ENCODE measurements at places on chromosomes 7 and 10.

DNA sequence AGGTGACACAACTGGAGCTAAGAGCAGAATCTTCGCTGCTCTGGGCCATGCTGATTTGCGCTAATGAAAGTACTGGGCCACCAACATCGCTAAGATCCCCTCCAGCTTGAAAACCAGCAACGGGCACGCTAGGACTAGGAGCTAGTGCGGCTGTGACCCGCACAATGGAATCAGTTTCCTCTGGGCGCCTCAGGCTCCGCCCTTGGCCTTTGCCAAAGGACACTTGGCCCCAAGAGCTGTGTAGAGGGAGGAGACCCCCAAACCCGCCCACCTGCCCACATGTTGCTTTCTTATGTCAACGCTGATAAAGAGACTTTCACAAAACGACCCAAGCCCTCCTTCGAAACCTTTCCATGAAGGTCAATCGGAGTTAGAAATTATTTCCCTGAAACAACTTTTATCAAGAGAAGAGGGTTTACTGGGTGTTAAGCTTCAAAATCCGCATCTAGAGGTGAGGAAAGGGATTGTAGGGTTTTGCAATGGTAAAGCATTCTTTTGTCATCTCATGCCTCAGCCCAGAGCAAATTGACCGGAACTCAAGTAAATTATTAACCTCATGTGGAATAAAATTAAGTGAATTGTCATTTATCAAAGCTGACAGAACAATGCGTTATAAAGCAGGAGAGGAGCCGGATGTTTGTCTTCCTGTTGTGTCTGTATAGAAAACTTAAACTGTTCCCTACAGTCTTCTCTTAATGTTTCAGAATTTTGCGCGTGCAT lies 9.4 kb downstream of the ABCB5 start:
- no peaks in the 10 kb centered on the region for H3K4me1 ChIP-seq
- no peaks in the 10 kb centered on the region for H3K27me3 ChIP-seq
- no peak for DNase-seq
- H3K4me3 ChIP-seq, result no peak overlapping the region
- H3K36me3 ChIP-seq, result no peaks in the 10 kb centered on the region

GRCh38 chr10:6074489-6075301 lies 12.5 kb upstream of the IL2RA start:
- H3K27ac ChIP-seq, result no peak overlapping the region
- no peak for DNase-seq
- no peak overlapping the region for H3K4me3 ChIP-seq
- H3K27me3 ChIP-seq, result no peaks in the 10 kb centered on the region
- H3K4me1 ChIP-seq, result no peaks in the 10 kb centered on the region

DNA sequence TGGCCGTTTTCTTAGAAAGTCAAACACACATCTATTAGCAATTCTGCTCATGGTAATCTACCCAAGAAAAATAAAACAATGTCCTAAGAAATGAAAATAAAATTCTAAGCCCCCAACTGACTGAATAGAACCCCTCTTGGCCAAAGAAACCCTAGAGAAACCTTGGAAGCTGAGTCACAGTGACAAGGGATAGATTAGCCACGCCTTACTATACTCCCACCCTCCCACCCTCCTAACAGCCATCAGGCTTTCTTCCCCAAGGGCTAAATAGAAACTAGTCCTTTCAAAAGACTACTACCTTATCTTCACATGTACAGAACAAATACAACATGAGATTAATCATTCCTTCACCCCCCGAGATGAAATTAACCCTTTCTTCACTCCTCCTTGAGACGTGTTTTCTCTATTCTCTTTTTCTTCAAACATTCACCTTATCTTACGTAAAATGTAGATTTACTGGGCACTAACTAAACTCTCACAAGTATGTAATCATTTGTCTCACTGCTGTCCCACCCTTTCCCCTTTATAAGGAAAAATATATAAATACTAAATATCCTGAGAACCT lies 57.5 kb downstream of the HTR7 start:
- H3K36me3 ChIP-seq, result no peaks in the 10 kb centered on the region
- DNase-seq, result no peak
- no peak overlapping the region for H3K27ac ChIP-seq
- H3K4me1 ChIP-seq, result no peaks in the 10 kb centered on the region
- H3K27me3 ChIP-seq, result no peaks in the 10 kb centered on the region

- H3K27ac ChIP-seq, result no peak overlapping the region
- no peaks in the 10 kb centered on the region for H3K4me1 ChIP-seq
- H3K36me3 ChIP-seq, result no peaks in the 10 kb centered on the region
Measured at GRCh38 chr7:132164558-132165125, 411.6 kb downstream of the PLXNA4 start.

DNA sequence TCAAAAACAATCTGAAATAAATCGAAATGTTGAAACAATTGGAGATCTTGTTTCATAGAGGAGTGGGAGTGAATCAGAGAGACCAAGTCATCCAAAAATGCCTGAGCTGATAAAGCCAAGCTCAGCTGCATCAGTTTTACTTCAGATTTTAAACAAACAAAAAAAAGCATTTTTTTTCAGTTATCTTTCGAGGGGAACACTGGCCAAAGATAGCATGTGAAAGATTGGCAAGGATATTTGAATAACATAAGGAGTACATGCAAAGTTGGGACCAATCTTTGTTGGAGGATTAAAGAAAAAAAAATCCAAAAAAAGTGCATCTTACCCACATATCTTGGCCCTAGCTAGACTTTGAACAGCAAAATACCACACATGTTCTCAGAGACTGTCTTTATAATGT lies 47.2 kb downstream of the RHOBTB1 start:
- H3K36me3 ChIP-seq, result no peaks in the 10 kb centered on the region
- H3K4me1 ChIP-seq, result peaks cover 13% of the 10 kb centered on the region

DNA sequence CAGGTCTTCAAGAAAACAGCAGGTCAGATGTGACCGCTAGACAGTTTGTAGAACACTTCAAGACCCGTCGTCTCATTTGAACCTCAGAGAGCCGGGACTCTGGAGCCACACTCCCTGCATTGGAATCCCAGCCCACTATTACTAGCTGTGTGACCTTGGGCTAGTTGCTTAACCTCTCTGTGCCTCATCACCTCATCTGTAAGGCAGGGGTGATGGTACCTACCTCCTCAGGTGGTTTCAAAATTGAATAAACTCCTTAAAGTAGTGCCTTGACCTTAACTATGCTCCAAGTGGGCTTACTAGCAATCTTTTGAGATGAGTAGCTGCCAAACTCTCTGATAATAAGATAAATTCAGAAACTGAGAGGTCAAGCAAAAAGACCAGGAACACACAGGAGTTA lies 43.8 kb downstream of the OGDH start:
- no peak overlapping the region for H3K4me3 ChIP-seq
- DNase-seq, result no peak
- no peaks in the 10 kb centered on the region for H3K36me3 ChIP-seq
- no peaks in the 10 kb centered on the region for H3K27me3 ChIP-seq

DNA sequence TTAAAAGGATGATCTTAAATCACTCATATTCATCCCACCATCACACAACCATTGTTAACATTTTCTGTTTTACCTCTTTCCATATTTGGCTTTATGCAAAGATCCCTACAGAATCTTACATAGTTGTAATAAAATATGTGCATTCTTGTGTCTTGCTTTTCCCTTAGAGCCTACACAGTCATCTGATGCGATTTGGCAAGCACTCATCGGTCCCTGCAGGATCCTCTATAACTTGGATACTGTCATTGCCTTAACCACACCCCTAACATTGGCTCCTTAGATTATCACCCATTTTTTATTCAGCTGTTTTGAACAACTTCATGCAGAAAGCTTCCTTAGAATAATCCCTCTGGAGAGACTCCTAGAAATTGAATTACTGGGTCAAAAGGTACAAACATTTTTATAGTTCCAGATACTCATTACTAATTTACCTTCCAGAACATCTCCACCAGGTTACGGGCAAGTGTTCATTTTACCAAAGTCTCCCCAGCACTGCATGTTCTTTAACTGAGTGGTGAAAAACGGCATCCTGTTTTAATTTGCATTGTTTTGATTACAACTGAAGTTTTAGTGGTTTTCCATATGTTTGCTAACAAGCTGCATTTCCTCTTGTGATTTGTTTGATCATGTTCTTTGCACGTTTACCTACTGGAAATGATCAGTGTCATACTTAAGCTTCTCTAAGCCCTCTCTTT lies 268.3 kb downstream of the GRID1 start:
- no peaks in the 10 kb centered on the region for H3K27me3 ChIP-seq
- H3K36me3 ChIP-seq, result no peaks in the 10 kb centered on the region
- no peak overlapping the region for H3K4me3 ChIP-seq
- no peaks in the 10 kb centered on the region for H3K4me1 ChIP-seq

DNA sequence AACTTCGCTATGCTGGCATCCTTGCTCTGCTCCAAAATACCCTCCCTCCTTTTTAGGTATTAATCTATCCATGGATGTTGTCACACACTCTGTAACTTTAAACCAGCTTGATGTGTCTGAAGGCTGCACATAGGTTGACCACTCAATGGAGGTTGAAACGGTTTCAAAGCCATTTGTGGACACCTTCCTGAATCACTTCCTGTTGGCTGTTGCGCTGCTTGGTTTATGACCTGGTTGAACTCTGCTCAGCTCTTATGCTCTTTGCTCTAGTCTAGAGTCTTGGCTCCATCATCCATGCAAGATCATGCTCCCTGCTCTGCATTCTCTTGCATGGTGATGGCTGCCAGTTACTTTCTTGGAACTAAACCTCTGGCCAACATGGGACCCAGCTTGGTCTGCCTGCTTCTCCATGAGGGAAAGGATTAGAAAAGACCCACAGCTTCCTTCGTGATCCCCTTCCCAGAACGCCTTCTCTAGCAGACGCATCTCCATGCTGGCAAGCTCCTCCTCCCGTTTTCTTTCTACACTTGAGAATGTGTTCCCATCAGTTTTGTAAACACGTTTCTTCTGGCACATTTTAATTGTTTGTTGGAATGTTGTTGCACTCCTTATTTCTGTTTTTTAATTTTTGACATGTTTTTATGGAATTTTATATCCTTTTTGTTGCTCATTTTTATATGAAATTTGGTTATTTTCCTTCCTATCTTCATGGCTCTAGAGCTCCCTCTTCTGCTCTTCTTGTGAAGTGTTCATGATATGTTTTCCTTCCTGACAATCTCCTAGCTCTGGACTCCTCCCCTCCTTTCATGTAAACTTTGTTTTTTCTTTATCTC lies 149.8 kb downstream of the XPNPEP1 start:
- H3K27ac ChIP-seq, result no peak overlapping the region
- H3K27me3 ChIP-seq, result no peaks in the 10 kb centered on the region
- no peak overlapping the region for H3K4me3 ChIP-seq
- H3K4me1 ChIP-seq, result no peaks in the 10 kb centered on the region

GRCh38 chr10:94430701-94431100 lies 28.4 kb downstream of the TBC1D12 start:
- H3K4me1 ChIP-seq, result peaks cover 21% of the 10 kb centered on the region
- no peak overlapping the region for H3K27ac ChIP-seq
- no peak overlapping the region for H3K4me3 ChIP-seq
- H3K27me3 ChIP-seq, result no peaks in the 10 kb centered on the region
- DNase-seq, result no peak

DNA sequence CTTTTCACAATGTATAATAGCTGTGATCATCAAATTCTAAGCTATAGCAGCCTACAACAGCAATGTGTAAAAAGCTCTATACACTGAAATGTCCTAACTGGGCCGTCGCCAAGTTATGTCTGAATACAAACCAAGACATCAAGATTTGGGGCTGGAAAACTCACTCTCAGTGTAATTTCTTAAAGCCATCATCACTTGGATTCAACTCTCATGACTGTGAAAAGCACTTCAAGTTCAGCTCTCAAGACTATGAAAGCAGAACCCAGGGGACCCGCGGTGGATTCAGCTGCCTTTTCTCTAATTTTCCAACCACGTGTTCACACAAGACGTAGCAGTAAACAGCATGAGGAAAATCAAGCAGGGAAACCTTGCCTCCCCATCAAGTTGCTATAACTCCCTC lies 15.8 kb upstream of the ZNRF2 start:
- H3K4me3 ChIP-seq, result no peak overlapping the region
- no peak overlapping the region for H3K27ac ChIP-seq
- no peaks in the 10 kb centered on the region for H3K27me3 ChIP-seq
- DNase-seq, result no peak
- no peaks in the 10 kb centered on the region for H3K36me3 ChIP-seq
- H3K4me1 ChIP-seq, result no peaks in the 10 kb centered on the region

- H3K4me3 ChIP-seq, result no peak overlapping the region
- H3K27ac ChIP-seq, result no peak overlapping the region
- no peaks in the 10 kb centered on the region for H3K36me3 ChIP-seq
- no peaks in the 10 kb centered on the region for H3K27me3 ChIP-seq
- no peaks in the 10 kb centered on the region for H3K4me1 ChIP-seq
- no peak for DNase-seq
Measured at GRCh38 chr10:20417791-20418190, 479.3 kb downstream of the NEBL start.

- no peaks in the 10 kb centered on the region for H3K4me1 ChIP-seq
- H3K27ac ChIP-seq, result no peak overlapping the region
- H3K27me3 ChIP-seq, result no peaks in the 10 kb centered on the region
- DNase-seq, result no peak
- H3K4me3 ChIP-seq, result no peak overlapping the region
Measured at GRCh38 chr10:130029209-130029608, 65.1 kb upstream of the EBF3 start.

DNA sequence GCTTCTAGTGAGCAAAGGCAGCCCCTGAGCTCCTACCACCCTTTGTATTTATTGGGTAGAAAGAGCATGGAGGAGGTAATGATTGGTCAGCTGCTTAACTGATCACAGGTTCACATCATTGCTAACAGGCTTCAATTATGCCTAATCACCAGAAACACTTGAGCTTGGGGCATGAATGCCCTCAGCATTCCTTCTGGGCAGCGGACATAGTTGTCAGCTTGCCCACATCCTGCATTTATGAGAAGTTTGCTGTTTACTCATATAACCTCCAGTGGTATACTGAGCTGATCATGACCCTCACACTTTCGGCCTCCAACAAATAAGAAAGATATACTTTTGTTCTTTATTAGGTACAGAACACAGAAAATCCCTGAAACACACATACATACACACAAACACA lies 140.3 kb upstream of the ODAD2 start:
- no peaks in the 10 kb centered on the region for H3K4me1 ChIP-seq
- H3K4me3 ChIP-seq, result no peak overlapping the region
- H3K27me3 ChIP-seq, result no peaks in the 10 kb centered on the region
- H3K36me3 ChIP-seq, result no peaks in the 10 kb centered on the region

DNA sequence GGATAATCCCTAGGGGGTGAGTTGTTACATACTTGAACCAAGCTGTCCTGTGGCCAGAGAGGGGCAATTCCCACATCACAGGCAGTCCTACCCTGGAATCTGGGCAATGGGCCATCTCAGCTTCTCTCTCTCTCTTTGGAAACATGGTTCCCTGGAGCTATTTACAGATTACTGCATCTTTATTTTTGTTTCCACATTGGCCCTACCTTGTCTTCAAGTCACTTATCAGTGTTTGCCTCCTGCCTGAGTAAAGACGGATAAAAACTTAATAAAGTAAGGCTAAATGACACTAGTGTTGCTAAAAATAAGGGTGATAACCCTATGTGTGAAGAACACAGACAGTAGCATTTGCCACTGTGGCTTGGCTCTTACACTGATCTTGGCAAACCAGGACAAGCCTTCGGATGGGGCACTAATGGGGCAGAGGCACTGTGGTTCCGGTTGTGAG lies 228.2 kb downstream of the GFRA1 start:
- no peaks in the 10 kb centered on the region for H3K27me3 ChIP-seq
- no peaks in the 10 kb centered on the region for H3K36me3 ChIP-seq
- no peak overlapping the region for H3K27ac ChIP-seq

- H3K27ac ChIP-seq, result no peak overlapping the region
- no peaks in the 10 kb centered on the region for H3K36me3 ChIP-seq
- H3K4me1 ChIP-seq, result peaks cover 15% of the 10 kb centered on the region
Measured at GRCh38 chr10:18261768-18262231, 121.6 kb downstream of the CACNB2 start.

GRCh38 chr10:98268694-98269431 lies 869 bp upstream of the LOXL4 start:
- H3K36me3 ChIP-seq, result no peaks in the 10 kb centered on the region
- peak overlapping the region; percentile 16 for H3K4me3 ChIP-seq
- DNase-seq, result peak; percentile 58
- peaks cover 49% of the 10 kb centered on the region for H3K4me1 ChIP-seq
- no peaks in the 10 kb centered on the region for H3K27me3 ChIP-seq
